Hematopoietic multipotent progenitor cell (in vitro differentiated cells): ENCODE measurements at places on chromosomes 6 and 20. TPM values are rescaled to one million over a fixed set of nuclear protein-coding genes. Genes with fewer than 3 reads are reported as not detected.
A peak's percentile ranks its signal among the peaks of the same experiment; 100 is the strongest.

- DNase-seq: peak; percentile 70
Observed at GRCh38 chr20:1569415-1569881, 11.9 kb upstream of the SIRPD start.

GRCh38 chr20:17807651-17808050, 107.9 kb downstream of the BANF2 start:
- DNase-seq: no peak

GRCh38 chr6:119395192-119395591, 45.6 kb upstream of the MAN1A1 start:
- DNase-seq: no peak

- DNase-seq: peak; percentile 30
Observed at GRCh38 chr6:37583261-37583660, 83.6 kb upstream of the CCDC167 start.

DNA sequence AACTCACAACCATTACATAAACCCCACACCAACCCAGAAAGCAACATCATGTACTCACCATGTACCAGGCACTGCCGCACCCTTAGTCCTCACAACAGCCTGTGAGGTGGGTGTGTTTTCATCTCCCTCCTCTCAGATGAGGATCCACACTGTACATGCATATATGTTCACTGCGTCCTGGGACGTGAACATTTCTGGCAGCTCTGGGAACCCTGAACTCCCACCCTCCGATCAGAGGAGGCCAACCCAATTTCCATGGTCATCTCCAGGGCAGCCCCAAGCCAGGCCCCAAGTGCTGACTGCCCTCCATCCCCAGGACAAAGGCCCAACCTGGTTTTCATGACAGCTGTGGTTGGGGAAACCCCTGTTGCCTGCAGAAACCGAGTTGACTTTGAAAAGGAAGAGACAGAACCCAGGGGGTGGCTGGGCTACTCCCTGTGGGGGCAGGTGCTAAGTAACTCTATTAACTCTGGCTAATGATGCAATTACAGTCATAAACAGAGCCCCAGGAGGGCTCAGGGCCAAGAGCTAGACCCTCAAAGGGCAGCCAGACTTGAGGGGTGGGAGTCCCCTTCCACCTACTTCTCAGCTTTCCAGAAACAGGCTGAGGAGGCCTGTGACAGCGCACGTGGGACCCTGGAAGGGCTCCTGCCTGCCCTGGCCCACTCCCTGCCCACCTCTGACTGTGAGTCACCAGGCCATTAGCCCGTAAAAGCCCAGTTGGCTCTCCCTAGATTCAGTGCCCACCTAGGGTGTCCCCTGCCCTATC, 2.6 kb downstream of the TFEB start:
- peak; percentile 54 for DNase-seq

GRCh38 chr20:33979094-33979493, 14.6 kb upstream of the RALY start:
- no peak for DNase-seq

GRCh38 chr6:25613415-25613814, 38.6 kb upstream of the SCGN start:
- no peak for DNase-seq

GRCh38 chr6:5412663-5413062, 151.3 kb downstream of the FARS2 start:
- DNase-seq: no peak

GRCh38 chr6:122722746-122723145, 56.8 kb upstream of the FABP7 start:
- no peak for DNase-seq

GRCh38 chr20:46322641-46323040, 14.3 kb upstream of the CDH22 start:
- DNase-seq: no peak

The MAFB gene
- 0.27 TPM for total RNA-seq

The HDGFL1 gene
- total RNA-seq: not detected

The SLC52A3 gene
- total RNA-seq: 2.2 TPM

The PI3 gene
- not detected for total RNA-seq

The C6orf141 gene
- total RNA-seq: 1.3 TPM

The C6orf52 gene
- total RNA-seq: not detected

The ZSCAN23 gene
- total RNA-seq: 2.2 TPM

The HMGN4 gene
- total RNA-seq: 31.8 TPM

The CD24 gene
- 3.5 TPM for total RNA-seq

The B3GAT2 gene
- not detected for total RNA-seq

The ULBP3 gene
- total RNA-seq: 2.7 TPM
